ENCODE measurements at places on chromosomes 7 and 10. TPM values are rescaled to one million over a fixed set of nuclear protein-coding genes. Genes with fewer than 3 reads are reported as not detected.

The NAT16 gene
- total RNA-seq: not detected

The SEMA3D gene
- not detected for total RNA-seq

The UCN3 gene
- total RNA-seq: not detected

The PIK3AP1 gene
- total RNA-seq: 97.1 TPM

The KLF14 gene
- total RNA-seq: not detected

The LRRD1 gene
- not detected for total RNA-seq

The OPN1SW gene
- not detected for total RNA-seq

The ZMIZ1 gene
- 51.5 TPM for total RNA-seq

The CALHM3 gene
- total RNA-seq: not detected

The RAMP3 gene
- not detected for total RNA-seq

The LRRC4 gene
- 0.79 TPM for total RNA-seq

The NT5C2 gene
- 84.4 TPM for total RNA-seq

All from natural killer cell (primary cell).